ENCODE measurements at places on chromosomes 13 and 19. TPM values are rescaled to one million over a fixed set of nuclear protein-coding genes. Genes with fewer than 3 reads are reported as not detected.

DNA sequence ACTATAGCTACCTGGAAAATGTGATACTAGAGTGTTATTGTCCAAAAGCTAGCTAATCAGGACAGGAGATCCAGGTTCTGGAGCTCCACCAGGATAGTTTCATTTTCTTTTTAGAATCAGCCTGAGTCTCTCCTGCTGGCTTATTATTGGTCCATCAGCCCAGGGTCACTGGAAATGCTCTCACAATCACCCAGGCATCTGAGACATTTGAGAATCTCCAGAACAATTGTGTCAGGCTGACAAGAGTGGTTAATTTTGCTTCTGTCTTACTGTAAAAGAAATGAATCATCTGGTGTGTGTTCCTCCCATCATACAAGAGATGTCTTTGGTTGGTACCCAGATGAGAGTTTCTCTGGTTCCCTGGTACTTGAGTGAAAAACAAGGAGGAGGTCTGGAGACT lies 43.6 kb upstream of the ZNF681 start:
- no peak for DNase-seq

DNA sequence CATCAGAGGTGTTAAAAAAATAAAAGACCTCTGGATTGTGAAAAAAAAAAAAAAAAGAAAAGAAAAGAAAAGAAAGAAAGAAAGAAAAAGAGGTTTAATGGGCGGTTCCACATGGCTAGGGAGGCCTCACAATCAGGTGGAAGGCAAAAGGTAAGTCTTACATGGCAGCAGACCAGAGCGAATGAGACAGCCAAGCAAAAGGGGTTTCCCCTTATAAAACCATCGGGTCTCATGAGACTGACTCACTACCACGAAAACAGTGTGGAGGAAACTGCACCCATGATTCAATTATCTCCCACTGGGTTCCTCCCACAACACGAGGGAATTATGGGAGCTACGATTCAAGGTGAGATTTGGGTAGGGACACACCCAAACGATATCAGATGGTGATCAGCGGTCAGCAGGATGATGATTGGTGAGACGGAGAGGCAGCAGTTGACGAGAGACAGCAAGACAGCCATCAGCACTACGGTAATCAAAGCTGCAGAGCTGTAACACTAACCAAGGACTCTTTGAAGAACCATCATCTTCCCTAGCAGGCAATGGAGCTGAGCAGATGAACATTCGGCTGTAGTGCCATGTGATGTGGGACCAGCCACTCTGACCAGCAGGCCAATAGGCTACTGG lies 3.9 kb upstream of the CD209 start:
- DNase-seq, result no peak

DNA sequence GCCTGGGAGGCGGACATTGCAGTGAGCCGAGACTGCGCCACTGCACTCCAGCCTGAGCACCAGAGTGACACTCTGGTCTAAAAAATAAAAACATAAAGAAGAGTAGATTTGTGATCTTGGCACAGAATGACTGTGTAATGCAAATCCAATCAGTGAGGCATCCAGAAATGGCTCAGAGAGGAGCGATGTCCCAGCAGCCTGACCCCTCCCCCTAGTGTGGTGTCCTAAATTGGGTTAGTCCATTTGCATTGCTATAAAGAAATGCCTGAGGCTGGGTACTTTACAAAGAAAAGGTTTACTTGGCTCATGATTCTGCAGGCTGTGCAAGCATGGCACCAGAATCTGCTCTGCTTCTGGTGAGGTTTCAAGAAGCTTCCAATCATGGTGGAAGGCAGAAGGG lies 59.1 kb upstream of the ZNF30 start:
- DNase-seq, result no peak

DNA sequence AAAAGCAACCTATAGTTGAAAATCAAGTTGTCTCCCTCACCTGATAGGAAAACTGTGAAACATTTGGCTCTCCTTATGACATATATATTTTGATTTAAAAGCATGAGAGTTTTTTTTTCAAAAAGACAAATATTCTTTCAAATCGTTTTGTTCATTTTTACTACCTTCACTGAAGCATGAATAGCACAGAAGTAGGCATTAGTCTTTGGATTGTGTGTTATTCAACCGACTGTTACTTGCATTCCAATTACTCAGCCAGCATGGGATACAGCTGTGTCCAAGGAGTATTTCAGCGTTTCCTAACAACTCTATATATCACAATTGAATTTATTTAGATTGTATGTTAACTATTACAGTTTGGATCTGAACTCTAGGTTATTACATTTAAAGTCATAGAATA lies 135.2 kb downstream of the PCDH9 start:
- DNase-seq, result no peak

DNA sequence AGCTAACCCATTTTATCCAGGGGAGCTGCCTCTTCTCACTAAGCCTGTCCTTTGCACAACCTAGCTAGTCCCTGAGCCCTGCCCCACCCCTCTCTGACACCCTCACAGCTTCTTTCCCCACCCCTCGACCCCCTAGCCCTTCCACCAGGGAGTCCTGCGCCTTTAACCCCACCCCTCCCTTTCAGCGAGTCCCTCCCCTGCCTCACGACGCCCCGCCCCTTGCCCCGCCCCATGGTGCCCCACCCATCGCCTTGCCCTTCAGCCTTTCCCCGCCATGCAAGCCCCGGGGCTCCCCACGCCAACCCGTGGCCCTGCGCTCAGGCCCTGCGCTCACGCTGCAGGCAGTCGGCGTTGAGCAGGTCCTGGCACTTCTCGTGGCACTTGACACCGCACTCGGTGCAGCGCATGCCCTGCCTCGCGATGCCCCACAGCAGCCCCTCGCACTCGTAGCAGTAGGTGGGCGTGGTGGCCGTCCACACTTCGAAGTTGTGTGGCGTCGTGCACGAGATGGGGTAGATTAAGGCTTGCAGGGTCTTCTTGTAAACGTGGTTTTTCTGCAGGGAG lies 40.0 kb downstream of the UNC13A start:
- no peak for DNase-seq

GRCh38 chr19:35975608-35976214 lies 19.3 kb upstream of the SDHAF1 start:
- no peak for DNase-seq

DNA sequence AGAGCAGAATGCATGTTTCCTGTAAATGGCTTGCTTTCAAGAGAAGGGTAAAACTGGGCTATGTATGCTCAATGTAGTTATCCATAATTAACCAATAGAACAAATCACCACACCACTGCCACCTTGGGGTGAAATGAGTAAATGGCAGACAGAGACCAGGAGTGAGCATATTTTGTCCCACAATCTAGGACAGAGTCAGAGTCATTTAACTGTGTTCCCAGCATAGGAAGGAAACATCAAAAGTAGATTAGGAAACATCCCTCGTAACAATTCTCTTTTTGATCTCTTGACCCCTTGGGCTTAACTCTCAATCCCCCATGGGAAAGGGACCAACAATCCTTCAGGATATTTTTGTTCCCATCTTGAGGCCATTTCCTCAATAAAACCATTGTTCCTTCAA lies 224.8 kb downstream of the NHLRC3 start:
- DNase-seq, result no peak

- peak; percentile 78 for DNase-seq
Measured at GRCh38 chr19:49017666-49018351, 918 bp upstream of the LHB start.

DNA sequence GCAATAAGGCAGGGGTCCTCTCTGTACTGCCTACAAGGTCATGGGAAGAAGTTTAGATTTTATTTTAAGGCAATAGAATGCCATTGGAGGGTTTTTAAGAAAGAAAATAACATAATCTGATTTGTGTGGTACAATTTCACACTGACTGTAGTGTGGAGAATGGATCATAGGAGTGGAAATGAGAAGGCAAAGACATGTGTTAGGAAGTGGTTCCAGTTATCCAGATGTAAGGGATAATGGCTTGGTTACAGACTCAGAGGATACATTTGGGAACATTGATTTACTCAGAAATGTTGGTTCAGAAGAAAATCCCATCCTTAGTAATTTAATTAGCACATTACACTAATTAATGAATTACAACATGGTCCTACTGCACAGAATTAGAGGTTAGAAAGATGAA lies 788.2 kb downstream of the SLITRK5 start:
- DNase-seq, result no peak

DNA sequence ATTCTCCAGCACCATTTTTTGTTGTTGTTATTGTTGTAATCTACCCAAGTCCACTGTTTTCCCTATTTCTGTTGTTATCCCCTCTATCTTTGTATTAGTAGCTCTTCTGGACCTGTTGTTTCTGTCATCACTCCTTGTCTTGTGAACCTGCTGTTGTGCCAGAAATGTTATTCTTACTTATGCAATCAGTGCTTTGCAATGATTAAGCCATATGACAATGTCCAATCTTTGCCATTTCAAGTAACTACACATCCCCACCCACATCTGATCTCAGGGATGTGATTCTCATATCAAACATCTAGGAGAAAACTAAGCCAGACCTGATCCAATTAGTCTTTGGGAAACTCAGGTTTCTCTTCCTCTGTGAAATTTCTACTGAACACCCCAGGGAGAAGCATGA lies 472.6 kb upstream of the KLHL1 start:
- DNase-seq, result no peak

DNA sequence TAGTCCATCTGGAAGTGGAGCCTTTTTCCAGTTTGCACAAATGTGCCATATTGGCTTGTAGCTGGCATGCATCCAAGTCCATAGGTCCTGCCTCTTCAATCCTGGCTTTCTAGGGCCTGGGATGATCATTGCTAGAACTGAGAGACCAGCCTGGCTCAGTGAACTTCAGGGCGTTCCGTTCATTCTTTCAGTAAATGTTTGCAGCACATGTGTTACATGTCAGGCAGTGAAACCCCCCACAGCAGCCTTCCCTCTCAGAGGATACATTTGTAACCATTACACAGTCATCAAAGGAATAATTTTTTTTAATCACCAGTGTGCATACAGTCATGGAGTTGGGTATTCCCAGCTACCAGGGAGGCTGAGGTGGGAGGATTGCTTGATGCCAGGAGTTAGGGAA lies 9.7 kb downstream of the FUT2 start:
- no peak for DNase-seq

- DNase-seq, result peak; percentile 97
Measured at GRCh38 chr13:21176215-21176981, at the start of the genes MRPL57 and SKA3. Gene MRPL57, plus strand, starts transcription at chr13:21176658. Its CDS starts 259 bp downstream, at chr13:21176917. Gene SKA3, minus strand, starts transcription at chr13:21176552. Its CDS starts 75 bp downstream, at chr13:21176477.

GRCh38 chr13:41696163-41697003 lies 239.0 kb downstream of the RGCC start:
- DNase-seq, result no peak

DNA sequence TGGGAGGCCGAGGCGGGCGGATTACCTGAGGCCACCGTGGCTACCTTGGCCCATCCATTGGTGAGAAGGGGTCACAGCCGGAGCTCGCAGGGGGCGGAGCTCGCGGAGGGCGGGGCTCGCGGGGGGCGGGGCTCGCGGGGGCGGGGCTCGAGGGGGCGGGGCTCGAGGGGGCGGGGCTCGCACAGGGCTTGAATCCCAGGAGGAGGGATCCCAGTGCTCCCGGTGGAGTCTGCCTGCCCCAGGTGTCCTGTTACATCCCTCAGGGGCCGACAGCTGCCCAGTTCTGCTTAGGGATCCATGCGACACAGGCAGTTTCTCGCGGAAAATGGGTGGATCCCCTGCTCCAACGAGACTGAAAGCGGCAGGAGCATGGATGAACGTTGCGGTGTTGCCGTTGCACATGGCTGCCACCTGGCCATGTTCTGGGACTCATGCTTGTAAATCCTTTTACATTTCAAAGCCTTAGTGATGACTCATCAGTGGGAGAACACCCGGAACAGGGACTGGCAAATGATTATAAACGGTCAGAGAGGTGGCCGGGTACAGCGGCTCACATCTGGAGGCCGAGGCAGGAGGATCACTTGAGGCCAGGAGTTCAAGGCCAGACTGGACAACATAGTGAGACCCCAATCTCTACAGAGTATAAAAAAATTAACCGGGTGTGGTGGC lies 25.1 kb downstream of the TMPRSS9 start:
- no peak for DNase-seq

DNA sequence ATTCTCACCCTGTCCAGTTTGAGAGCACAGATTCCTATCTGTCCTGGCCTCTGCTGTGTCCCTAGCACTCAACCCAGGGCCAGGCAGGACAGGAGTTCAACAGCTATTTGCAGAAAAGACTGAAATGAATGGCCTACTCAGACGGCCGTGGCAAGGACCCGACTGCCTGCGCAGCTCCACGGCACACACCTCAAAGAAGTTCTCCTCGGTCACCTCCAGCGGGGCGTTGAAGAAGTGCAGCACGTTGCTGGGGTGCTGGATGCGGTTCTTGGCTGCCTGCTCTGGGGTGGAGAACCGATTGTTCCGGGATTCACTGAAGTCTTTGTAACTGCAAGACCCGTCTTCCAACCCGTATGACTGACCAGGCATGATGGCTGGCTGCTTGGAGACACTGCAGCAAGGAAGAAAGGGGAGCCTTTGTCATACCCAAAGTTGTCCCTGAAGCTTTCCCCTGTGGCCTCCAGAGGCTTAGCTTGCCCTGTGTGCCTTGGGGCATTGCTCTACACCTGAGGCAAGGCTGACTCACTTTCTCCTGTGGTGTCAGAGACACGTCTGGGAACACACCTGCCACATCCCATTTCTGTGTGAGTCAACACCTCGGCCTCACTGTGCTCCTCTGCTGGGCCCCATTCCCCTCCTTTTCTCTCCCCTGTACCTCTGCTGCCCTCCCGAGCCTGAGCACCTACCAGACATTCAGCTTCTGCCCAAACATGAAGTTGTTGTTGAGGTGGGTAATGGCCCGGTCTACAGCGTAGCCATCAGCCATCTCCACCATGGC lies 6.8 kb upstream of the ECH1 start:
- DNase-seq, result peak; percentile 35

DNA sequence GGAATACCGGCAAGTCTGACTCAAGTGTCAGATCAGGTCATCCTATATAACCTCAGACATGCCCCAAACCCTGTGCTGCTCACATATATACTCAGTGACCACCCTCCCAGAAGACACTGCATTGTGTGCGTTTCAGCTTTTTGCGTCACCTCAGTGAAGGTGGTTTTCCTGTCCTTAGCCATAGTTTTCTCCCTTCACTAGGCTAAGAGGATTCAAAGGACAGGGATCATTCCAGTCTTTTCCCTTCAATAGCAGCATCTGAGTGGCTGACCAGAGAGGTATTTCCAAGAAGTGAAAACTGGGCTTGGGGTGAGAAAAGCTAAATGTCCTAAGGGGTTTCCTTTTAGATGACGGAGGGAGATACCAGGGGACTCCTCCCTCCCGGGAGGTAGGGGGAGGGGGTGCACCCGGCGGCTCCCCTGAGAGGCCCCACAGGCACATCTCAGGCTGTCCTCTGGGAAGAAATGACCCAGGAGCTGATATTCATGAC lies 12.7 kb upstream of the OR10H1 start:
- no peak for DNase-seq

KIR2DL4 gene
- total RNA-seq, result not detected

WDR88 gene
- not detected for total RNA-seq

CABP5 gene
- not detected for total RNA-seq

SPACA4 gene
- not detected for total RNA-seq

NECTIN2 gene
- total RNA-seq, result 2.5 TPM
